Stimulated activated CD8-positive, alpha-beta memory T cell treated with anti-CD3 and anti-CD28 coated beads, Interleukin-2, amount 100 ng/mL, for 48 hours (primary cell): ENCODE measurements at places on chromosomes 5 and 9.

GRCh38 chr9:76379494-76379893 is 14.7 kb downstream of the RFK start:
- DNase-seq, result no peak

- DNase-seq, result no peak
Measured at GRCh38 chr5:41683181-41683580, 172.8 kb upstream of the PLCXD3 start.

DNA sequence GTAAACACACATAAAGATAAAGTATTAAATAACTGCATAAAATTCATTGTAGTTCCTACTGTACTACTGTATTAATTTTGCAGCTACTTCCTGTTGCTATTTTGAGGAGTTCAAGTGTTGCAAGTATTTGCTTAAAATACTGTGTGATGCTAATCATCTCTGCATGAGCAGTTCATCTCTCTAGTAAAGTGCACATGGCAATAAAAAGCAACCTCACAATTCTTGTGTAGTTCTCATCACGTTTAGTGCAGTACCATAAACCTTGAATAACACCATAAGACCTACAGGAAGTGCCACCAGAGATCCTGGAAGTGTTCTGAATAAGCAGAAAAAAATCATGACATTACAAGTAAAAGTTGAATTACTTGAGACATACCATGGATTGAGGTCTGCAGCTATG is 34.6 kb downstream of the CPLANE1 start:
- DNase-seq, result no peak

DNA sequence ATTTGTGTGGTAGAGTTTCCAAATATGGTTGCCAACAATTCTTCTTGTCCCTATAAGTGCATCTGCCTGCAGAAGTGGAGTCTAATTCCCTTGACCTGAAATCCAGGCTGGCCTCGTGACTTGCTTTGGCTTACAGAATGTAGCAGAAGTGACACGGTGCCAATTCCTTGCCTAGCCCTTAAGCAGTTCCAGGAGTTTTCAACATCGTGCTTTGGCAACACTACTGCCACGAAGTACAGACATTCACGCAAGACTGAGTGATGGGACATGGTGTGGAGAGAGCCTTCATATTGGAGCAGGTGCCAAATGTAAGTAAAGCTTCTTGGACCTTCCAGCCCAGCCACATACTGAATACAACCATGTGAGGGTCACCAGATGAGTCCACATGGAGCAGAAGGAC is 92.9 kb upstream of the NEK6 start:
- DNase-seq, result no peak

DNA sequence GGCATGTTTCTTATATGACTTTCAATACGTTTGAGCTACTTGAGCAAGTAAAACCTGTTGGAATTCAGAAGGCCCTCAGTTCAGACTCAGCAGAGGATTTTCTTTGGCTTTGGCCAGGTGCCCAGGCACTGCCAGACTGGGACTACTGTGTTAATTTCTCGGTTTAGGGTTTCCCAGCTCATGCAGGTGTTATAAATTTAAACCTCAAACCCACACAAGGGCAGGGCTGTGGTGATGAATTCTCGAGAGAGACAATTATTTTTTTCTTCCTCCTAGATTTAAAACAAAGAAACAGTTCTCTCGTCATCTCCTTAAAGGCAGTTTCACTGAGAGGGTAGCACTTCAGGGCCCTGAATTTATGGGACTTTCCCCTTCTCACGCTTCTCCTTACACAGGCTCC is 406.0 kb upstream of the PIK3R1 start:
- DNase-seq, result no peak

DNA sequence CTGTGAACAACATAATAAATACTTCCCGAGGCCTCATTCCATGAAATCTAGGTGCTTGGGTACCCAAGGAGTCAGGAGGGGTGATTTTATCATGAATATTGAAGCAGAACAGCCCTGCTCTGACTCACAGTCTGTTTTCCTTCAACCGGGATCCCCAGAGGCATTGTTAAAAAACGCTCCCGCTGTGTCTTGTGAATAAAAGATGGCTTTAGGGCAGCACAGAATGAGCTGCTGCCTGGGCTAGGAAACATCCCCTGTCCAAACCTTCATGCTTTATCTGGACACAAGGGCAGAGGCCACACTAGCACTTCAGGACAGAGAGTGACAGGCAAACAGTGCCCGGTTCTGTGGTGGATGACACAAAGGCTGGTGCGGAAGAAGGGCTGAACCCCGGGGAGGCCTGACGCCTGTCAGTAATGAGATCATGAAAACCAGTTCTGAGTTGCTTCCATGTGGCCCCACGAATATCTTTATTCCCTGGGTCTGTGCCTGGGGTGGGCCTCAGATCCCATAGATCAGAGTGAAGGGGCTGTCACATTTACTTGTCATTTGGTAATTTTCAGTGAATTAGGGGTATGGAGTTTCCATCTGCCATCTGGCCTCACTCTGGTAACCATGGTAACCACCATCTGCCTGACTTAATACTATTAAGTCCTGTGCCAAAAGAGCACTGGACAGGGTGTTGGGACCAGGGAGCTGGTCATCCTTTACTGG is 2.6 kb downstream of the IGFBPL1 start:
- no peak for DNase-seq

- no peak for DNase-seq
Measured at GRCh38 chr5:169917500-169917899, 62.8 kb downstream of the INSYN2B start.

DNA sequence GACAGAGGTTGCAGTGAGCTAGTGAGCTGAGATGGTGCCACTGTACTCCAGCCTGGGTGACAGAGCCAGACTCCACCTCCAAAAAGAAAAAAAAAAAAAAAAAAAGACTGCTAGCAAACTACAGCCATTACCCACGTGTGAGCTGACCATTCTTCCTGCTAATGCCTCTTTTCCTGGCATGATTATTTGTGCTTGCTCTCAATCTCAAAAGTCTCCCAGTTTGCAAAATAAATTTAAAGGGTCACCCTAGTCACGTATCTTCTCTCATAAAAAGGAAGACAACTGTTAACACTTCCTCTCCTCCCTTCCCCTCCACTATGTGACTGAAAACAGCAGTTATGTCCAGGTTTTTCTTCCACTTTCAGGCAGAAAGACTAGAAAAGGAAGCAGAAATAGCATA is 37.2 kb downstream of the TRIM36 start:
- no peak for DNase-seq

DNA sequence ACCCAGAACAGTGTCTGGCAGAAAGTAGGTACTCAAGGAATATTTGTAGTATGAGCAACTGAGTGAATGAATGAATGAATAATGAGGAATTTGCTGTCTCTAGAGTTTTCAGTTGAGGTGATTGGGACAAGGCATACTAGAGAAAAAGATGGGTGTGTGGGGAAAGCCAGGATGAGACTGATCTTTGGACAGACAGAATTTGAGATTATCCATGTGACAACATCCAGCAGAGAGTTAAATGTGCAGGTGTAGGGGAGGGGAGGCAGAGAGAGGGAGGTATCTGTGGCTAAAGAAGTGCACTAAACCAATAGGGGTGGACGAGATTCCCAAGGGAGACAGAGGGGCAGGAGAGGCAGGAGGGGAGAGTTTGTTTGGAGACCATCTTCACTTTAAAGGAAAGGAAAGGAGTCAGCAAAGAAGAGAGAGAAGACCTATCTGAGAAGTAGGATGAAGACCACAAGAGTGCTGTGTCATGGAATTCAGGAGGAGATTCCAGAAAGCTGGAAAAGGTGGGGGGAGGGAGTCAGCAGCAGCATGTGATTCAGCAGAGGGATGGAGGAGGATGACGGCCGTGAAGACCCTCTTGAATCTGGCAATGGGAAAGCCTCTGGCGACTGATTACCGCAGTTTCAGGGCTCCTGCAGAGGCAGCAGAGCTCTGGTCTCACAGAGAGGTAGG is 3.2 kb downstream of the CPLX2 start:
- DNase-seq, result no peak

- no peak for DNase-seq
Measured at GRCh38 chr5:95605786-95606185, 14.1 kb upstream of the GPR150 start.

GRCh38 chr5:93360436-93361088 is 220.5 kb downstream of the NR2F1-AS1 start:
- DNase-seq, result no peak

DNA sequence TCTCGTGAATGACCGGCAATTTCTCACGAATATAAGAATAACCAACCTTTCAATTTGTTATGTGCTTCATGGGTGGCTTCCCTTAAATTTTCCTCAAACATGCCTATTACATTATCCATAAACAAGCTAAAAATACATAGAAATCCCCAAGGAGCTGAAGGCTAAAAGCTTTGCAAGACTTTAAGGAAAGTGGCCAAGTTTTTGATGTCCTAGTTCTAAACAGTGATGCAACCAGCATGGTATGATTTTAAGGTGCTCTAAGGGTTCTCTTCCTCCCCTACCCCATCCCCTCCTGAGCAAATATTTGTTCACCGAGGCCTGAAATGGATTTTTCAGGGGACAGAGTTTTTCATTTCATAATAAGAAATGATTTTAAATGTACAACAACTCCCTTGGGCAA is 79.8 kb downstream of the RGS7BP start:
- DNase-seq, result no peak

DNA sequence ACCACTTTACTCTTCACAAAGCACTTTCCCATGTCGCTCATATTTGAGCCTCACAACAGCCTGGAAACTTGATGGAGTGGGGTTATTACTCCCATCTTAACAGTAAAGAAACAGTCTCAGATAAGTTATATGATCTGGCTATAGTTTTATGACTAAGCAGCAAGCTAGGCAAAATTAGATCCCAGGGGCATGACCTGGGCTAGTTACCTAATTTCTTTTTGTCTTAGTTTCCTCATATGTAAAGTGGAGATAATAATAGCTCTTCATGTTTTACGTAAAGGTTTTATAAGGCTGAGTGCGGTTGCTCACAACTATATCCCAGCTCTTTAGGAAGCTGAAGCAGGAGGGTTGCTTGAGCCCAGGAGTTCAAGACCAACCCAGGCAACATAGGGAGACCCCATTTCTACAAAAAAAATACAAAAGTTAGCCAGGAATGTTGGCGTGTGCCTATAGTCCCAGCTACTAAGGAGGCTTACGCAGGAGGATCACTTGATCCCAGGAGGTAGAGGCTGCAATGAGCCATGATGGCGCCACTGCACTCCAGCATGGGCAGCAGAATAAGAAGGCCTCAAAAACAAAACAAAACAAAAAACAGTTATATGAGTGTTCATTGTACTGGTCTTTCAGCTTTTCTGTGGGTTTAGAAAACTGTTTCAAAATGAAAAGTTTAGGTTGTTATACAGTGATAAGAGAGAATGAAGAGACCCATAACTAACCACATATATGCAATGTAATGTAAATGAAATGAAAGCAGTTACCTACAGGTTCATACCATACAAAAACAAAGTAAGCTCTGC is 6.5 kb upstream of the PLIN2 start:
- no peak for DNase-seq

DNA sequence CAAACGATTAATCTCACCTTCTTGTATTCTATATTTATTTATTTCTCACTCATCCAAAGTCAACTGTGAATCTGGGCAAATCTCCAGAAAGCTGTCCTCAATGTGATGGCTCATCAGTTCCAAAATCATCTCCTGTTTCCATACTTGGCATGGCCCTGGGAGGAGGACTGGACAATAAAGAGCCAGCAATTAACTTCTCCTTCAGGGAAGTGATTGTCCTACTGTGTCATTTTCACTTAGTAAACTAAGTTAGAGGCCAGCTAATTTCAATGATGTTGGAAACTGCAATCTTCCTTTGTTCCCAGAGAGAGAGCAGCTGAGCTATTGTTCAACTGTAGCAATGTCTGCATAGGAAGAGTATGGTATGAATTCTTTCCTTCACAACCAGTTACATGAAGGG is 17.5 kb downstream of the CDH12 start:
- DNase-seq, result no peak

GRCh38 chr5:17258431-17258830 is 41.0 kb downstream of the BASP1 start:
- no peak for DNase-seq

GRCh38 chr5:85484982-85485574 is 1100.4 kb upstream of the EDIL3 start:
- DNase-seq, result no peak

DNA sequence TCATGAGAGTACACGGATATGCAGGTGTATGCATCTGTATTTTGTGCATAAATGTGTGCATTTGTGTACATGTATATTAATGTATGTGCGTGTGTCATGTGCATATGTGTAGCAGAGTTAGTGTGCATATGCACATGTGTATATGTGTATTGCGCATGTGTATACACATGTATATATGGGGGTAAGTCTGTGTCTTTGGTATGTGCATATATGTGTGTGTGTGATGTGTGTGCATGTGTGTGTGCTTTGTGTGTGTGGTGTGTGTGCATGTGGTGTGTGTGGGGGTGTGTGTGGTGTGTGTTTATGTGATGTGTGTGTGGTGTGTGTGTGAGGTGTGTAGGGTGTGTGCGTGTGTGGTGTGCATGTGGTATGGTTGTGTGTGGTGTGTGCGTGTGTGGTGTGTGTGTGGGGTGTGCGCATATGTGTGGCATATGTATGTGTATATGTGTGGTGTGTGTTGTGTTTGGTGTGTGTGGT is 13.1 kb upstream of the CTSL start:
- DNase-seq, result no peak

DNA sequence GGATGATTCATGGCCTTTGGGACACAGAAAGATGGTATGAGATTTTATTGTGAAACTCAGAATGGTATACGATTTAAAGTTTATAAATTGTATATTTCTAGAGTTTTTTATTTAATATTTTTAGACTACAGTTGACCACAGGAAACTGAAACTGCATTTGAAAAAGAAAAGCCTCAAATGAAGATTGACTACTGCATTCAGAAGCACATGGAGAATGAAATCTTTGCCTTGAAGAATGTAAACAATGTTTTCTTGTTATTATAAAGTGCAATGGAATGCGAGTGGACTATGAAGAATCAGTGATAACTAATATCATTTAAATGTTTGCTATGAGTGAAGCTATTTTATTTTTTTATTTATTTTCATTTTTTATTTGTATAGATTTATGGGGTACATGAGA is 169.1 kb upstream of the CDH18 start:
- no peak for DNase-seq

DNA sequence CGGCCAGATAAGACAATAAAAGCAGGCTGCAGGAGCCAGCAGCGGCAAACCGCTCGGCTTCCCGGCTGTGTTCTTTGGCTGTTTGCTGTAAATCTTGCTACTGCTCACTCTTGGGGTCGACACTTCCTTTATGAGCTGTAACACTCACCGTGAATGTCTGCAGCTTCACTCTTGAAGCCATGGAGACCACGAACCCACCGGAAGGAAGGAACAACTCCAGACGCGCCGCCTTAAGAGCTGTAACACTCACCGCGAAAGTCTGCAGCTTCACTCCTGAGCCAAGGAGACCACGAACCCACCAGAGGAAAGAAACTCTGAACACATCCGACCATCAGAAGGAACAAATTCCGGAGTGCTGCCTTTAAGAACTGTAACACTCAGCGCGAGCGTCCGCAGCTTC is 451.7 kb downstream of the AGTPBP1 start:
- peak; percentile 6 for DNase-seq

GRCh38 chr5:138240650-138241385 is 27.7 kb upstream of the CDC23 start:
- DNase-seq, result no peak
